Activated T-helper 2 cell treated with anti-CD3 and anti-CD28 coated beads, Interferon-gamma antibody, Interleukin-2, Interleukin-4, amounts not matched to agents 10 μg/mL and 5 μg/mL and 100 μg/mL, durations not matched to agents 14 hours and 24 hours and 36 hours (primary cell): ENCODE measurements at places on chromosomes 16 and 17. TPM values are rescaled to one million over a fixed set of nuclear protein-coding genes. Genes with fewer than 3 reads are reported as not detected.

The WFDC1 gene
- not detected in 2 replicates for total RNA-seq

The ST6GALNAC2 gene
- 0.41 TPM in 1 of 2 replicates, not detected in the other for total RNA-seq

- no peak for DNase-seq
Measured at GRCh38 chr17:36939802-36940312, 2.6 kb downstream of the LHX1 start.

DNA sequence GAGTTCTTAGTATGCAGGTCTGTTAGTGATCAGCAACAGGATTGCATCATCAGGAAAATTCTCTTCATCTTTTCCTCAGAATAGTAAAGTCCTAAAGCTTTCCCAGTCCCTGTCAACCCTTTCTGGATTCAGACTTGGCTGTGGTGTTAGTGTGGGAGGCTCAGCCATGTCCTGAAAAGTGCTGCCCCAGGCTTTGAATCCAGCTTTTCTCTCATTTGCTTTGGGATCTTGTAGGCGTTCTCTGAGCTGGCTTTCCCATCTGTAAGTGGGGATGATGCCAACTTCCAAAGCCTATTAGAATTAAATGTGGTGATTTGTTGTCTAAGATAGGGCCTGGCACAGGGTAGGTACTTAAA, 3.0 kb downstream of the ALKBH5 start:
- no peak for DNase-seq

- no peak for DNase-seq
Measured at GRCh38 chr17:42748908-42749798, 4.3 kb upstream of the EZH1 start.

The KRT222 gene
- 0.43 TPM in 1 of 2 replicates, not detected in the other for total RNA-seq

DNA sequence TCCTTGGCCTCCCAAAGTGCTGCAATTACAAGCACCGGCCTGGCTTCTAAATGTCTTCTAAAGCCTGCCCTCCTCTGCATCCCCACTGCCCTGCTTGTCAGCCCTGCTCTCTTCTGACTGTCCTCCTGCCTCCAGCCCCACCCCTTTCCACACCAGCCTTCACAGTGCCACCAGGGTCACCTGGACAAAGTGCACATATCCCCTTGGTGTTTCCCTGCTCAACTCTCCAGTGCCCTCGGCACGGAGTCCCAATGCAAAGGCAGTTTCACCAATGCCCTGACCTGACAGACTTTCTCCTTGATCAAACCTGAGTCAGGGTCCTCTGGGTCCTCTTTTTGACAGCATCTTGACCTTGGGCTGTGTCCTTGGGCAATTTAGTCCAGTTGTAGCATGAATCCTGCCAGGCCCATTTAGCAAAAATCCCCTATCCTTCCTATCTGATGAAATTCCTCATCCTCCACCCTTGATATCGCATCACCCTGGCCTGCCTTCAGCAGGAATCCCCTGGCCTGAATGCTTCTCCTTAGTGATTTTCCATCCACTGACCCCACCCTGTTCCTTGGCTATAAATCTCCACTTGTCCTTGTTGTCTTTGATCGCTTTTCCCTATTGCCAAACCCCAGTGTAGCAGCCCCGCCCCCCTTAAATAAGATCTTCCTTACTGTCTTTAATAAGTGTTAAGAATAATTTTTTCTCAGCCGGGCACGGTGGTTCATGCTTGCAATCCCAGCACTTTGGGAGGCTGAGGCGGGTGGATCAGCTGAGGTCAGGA, 42.7 kb upstream of the ETV4 start:
- DNase-seq = no peak

DNA sequence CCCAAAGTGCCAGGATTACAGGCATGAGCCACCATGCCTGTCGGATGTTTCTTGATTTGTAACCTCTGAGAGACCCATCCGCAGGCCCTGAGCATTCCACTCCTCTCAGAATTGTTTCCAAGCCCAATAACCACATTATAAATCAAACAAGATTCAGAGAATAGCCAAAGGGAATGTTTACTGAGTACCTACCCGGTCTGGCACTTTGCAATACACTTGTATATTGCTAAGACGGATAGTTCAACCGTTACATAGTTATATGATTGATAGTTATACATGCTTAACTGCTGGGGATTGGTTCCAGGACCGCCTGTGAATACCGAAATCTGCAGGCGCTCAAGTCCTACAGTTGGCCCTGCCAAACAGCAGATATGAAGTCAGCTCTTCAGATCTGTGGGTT, 3.0 kb upstream of the KAT8 start:
- no peak for DNase-seq

GRCh38 chr17:72422505-72423285, 301.9 kb downstream of the SOX9 start:
- DNase-seq = no peak

The SPATA22 gene
- total RNA-seq = not detected in 2 replicates

DNA sequence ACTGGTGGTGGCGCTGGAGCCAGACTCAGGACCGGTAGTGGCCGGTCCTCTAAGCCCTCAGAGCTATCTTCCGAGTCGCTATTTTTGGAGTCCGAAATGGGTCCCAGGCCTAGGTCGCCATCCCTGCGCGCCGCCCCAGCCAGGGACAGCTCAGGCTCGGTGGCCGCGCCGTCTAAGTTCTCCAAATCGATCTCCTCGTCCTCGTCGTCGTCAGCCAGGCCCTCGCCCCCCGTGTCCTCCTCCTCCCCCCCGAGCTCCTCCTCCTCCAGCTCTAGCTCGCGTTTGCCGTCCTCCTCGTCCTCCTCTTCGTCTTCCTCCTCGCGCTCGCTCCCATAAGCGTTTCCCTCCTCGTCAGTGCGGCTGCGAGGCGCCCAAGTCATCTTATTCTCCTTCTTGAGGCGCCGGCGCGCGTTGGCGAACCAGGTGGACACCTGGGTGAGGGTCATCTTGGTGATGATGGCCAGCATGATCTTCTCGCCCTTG, 1.6 kb downstream of the IRX3 start:
- no peak for DNase-seq

DNA sequence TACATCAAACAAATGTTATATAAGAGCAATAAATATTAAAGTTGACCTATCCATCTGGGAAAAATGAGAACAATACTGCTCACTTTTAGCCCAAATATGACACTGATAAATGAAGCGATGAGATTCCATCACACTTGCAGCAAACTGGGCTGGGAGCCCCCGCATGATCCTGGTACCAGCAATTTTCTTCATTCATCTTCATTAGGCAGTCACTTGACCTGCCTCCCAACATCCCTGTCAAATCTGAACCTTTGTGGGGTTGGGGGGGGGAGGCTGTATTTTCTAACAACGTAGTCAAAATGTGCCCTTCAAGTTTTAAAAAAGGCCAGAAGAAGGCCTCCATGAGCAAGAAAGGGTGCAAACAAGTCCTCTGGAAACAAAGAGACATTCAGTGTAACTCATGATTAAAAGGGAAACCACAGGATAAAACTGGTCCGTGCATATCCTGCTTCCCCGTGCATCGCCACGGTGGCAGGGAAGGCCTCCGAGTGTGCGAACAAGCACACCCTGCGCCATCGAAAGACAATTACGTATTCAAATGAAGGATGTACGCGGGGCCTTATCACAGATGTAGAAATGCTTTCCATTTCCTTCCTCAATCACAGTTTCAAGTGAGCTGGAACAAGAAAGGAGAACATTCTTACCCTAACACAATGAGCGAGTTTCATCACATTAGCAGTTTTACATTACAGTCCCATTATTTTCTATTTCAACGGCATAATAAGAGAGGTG, 48.4 kb downstream of the TOX3 start:
- DNase-seq = no peak

GRCh38 chr16:84475643-84476240, 28.7 kb downstream of the MEAK7 start:
- DNase-seq = no peak

- DNase-seq = peak; percentile 67
Measured at GRCh38 chr17:7841396-7841914, 7.4 kb downstream of the KDM6B start.

- DNase-seq = no peak
Measured at GRCh38 chr17:42682722-42683403, 532 bp downstream of the CNTNAP1 start.

- DNase-seq = no peak
Measured at GRCh38 chr17:34909040-34909439, 52.2 kb downstream of the CCT6B start.

- no peak for DNase-seq
Measured at GRCh38 chr16:67653128-67653788, 6.8 kb downstream of the ACD start.

GRCh38 chr16:3038256-3038655, 1.5 kb upstream of the BICDL2 start:
- DNase-seq = no peak

DNA sequence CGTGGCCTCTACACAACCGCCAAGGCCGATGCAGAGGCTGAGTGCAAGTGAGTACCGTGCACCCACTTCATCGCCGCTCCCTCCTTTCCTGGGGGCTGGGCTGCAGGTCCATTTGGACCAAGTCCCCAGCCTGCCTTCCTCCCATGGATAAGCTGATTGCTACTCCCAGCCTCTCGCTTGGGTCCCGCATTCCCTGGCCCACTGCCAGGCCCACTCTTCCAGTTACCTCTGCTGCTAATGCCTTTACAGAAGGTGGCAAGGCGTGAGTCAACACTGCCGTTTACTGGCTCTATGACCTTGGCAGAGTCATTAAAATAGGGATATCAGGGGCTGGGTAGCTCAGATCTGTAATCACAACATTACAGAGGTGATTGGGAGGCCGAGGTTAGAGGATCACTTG, 11.2 kb downstream of the SULT1A2 start:
- no peak for DNase-seq

DNA sequence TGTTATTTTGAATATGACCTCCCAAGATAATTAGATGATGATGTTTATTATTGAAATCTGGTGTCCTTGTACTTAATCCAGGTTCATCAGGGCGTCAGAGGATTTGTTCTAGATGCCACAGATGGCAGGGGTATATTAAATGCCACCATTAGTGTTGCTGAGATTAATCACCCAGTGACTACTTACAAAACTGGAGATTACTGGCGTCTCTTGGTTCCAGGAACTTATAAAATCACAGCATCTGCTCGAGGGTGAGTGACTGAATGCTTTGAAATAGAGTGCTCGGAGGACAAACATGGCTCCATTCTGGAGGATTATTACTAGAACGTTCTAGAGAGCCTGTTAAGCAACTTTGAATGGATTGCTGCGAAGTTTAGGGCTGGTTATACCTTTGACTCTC, 33.5 kb upstream of the GOSR1 start:
- DNase-seq = no peak
